ENCODE measurements at places on chromosomes 4 and X. TPM values are rescaled to one million over a fixed set of nuclear protein-coding genes. Genes with fewer than 3 reads are reported as not detected.

Gene MUC7
- total RNA-seq, result not detected

Gene CCDC120
- total RNA-seq, result 5.7 TPM

Gene ERCC6L
- 1.2 TPM for total RNA-seq

Gene DCLK2
- total RNA-seq, result 10.0 TPM

Gene RAB41
- total RNA-seq, result not detected

Gene RAPGEF2
- total RNA-seq, result 41.4 TPM

Gene MFAP3L
- total RNA-seq, result 1.6 TPM

Gene HEPH
- total RNA-seq, result 6.5 TPM

Gene USP17L30
- total RNA-seq, result not detected

Gene MSX1
- 13.0 TPM for total RNA-seq

Gene THAP6
- 5.8 TPM for total RNA-seq

Gene XK
- total RNA-seq, result not detected

Gene ESX1
- not detected for total RNA-seq

Gene GATA1
- not detected for total RNA-seq

Gene ART3
- total RNA-seq, result 1.2 TPM

Gene OTUD6A
- not detected for total RNA-seq

Gene CLDN34
- total RNA-seq, result 0.35 TPM

Gene ADH4
- not detected for total RNA-seq

Gene CFAP99
- not detected for total RNA-seq

Gene CITED1
- not detected for total RNA-seq

Gene NLGN4X
- 2.2 TPM for total RNA-seq

Gene OCIAD1
- 136 TPM for total RNA-seq

Gene AKAP14
- total RNA-seq, result not detected

Gene NALF2
- 0.29 TPM for total RNA-seq

Gene LDOC1
- 24.9 TPM for total RNA-seq

Gene GIMD1
- total RNA-seq, result not detected

Gene EFNB1
- total RNA-seq, result 130 TPM

Gene NPY5R
- total RNA-seq, result not detected

Gene F8A2
- total RNA-seq, result not detected

Gene ASIC5
- total RNA-seq, result not detected

Gene CDX4
- total RNA-seq, result not detected

Gene PRKG2
- 0.82 TPM for total RNA-seq

Gene TRIM61
- total RNA-seq, result not detected

Gene STARD8
- total RNA-seq, result 12.7 TPM

Gene GAGE13
- not detected for total RNA-seq

Gene MXRA5
- 0.44 TPM for total RNA-seq

Gene ASMT
- not detected for total RNA-seq

Gene STBD1
- 3.5 TPM for total RNA-seq

Gene CPZ
- total RNA-seq, result 0.64 TPM

Gene PNMA6F
- not detected for total RNA-seq

Gene SPANXB1
- not detected for total RNA-seq
